ENCODE measurements at places on chromosomes 2 and 18.

DNA sequence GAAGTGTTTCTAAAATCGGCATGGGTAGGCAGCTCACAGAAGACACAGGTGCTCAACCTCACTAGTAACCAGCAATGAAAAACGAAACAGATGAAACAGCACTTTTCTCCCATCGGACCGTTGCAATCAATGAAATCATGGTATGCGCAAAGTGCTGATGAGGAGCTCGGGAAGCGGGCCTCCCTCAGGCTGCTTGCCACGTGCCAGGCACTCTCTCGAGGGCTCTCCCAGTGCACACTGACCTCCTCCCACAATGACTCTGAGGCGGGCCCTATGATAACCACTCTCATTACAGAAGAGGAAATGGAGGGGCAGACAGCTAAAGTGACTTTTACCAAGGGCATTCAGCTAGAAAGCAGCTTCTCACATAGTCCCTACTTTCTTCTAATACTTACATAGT, 3.8 kb upstream of the ANKRD23 start:
- no peak for DNase-seq

- no peak for DNase-seq
Measured at GRCh38 chr2:88668862-88669261, 22.6 kb upstream of the RPIA start.

DNA sequence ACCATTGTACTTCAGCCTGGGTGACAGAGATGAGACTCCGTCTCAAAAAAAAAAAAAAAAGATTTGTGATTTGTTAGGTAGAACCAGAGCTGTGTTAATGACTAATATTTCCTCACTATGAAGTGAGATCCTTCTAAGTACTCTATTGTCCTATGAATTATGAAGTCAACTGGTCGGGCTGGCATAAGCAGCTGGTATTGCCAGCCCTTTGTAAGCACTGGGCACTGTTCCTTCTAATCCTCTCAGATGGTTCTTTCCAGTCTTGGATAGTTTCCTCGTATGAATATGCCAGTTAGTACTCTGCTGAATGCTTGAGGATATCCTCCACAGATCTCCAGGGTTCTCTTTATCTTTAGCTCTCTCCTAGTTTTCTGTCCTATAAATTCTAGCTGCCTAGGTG, 223.1 kb upstream of the SP5 start:
- no peak for DNase-seq

GRCh38 chr2:240060977-240061591, 7.8 kb upstream of the OR6B3 start:
- DNase-seq, result peak; percentile 50

DNA sequence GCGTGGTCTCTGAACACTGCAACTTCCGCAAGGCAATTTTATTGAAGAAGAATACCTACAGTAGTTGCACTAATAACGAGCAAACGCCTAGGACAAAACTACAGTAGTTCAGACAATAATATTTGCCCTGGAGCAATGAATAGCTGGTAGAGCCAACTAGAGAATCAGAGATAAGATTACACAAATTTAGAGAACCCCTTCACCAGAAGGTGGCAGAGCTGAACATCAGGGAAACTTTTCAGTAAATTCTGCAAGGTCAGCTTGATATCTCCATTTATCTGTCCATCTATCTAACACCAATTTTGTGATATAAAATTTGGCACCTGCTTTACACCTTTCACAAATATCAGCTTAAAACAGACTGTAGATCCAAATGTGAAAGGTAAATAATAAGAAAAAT, 43.8 kb downstream of the CDH19 start:
- DNase-seq, result peak; percentile 68

- DNase-seq, result no peak
Measured at GRCh38 chr2:61460163-61460562, 10.7 kb downstream of the USP34 start.

DNA sequence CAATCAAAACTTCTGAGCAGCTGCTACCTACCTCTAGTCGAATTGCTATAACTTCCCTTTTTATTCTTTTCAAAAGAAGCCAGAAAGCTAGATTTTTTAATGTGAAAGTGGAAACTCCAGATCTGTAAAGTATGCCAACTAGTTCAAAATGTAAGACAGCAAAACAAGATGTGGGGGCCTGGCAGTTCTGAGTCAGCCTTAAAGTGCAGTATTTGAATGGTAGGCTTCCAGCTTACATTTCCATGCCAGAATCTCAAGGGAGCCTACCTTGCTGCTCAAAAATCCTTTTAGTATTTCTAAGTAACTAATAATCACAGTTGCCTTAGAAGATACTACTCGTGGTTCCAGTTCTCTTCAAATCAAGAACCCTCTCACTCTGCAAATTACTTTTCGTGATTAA, 1288.7 kb downstream of the LRP1B start:
- DNase-seq, result no peak

DNA sequence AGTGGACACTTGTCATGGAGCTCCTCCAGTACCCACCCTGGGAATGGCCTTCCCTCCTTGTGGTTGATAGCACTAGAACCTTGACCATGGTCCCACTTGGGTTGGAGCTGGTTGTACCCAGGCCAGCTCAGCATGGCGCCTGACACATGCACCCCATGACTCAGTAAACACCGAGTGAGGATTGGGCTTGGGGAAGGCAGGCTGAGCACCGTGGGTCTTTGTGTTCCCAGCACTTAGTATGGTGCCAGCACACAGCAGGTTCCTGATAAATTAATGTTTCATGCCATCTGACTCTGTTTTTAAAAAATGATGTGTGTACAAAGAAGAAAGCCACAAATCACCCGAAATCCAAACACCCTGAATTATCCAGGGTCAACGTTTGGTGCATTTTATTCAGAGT, 69.8 kb downstream of the CIB4 start:
- no peak for DNase-seq

DNA sequence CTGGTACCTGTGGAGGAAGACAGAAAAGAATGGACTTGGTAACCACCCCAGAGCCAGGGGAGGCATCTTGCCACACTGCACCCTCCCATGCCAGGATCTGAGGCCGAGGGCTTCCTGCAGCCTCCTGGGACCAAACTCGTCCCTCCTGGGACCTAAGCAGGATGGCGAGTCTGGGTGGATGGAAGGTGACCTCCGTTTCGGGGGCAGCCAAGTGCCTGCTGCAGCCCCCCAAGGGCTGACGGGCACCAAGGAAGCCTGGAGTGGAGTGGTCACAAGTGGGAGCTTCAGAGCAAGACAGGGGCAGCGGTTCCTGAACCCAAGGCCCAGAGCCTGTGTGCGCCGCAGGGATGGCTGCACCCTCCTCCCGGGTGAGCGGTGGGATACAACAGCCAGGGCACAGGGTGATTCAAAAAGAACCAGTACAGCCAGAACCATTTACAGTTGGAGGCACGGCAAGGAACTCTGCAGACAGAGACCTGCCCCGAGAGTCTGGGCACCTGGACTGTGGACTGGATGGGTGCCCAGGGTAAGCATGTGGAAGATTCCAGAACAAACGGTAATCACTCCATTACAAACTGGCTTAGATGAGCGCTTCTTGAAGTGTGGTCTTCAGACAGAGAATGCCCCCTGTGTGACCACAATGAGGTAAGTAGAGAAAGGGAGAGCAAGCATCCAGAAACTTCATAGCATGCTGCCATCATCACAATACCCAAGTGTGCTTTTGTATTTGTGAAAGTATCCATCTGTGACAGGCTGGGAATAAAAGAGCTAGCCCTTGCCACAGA, 12.1 kb downstream of the HS1BP3 start:
- DNase-seq, result no peak

DNA sequence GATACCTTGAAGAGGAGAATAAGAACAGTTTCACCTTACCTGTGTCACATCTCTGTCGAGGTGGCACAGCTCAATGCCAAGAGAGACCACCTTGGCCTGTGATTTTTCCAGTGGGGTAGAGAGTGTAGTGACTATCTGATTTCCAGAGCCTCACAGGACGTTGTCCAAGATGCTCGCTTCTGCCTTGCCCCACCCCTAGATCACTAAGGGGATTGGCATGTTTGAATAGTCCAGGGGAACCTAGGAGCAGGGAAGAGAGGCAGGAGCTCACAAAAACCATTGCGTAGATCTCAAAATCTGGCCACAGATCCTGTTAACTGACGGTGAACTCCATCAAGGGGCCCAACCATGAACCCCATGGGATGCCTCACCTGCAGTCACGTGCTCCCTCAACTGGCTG, 24.2 kb downstream of the TMEM178A start:
- DNase-seq, result no peak

DNA sequence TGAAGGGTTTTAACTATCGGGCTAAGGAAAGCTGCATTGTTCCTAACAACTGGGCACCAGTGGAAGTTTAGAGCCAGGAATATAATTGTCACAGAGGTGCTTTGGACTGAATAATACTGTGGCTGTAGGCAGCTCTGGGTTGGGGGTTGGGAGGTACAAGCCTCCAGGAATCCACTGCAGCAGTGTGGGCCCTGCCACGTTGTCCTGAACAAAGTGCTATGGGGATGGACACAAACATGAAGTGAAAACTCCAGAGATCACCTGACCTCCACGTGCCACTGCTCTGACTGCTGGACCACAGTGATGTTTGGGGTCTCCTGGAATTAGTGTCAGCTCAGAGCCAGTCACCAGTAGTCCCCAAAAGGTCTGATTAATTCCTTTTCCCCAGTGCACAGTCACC, 110.9 kb downstream of the BCL2 start:
- DNase-seq, result no peak

GRCh38 chr2:159202568-159203071, 83.9 kb downstream of the WDSUB1 start:
- peak; percentile 42 for DNase-seq

- no peak for DNase-seq
Measured at GRCh38 chr2:147331790-147332419, 512.9 kb upstream of the ACVR2A start.

GRCh38 chr2:229627728-229628127, 86.6 kb downstream of the DNER start:
- DNase-seq, result no peak

All from hippocampal formation (tissue), 2 donors.